Suprapubic skin (tissue), 4 donors: ENCODE measurements at places on chromosomes 12 and 14. TPM values are rescaled to one million over a fixed set of nuclear protein-coding genes. Genes with fewer than 3 reads are reported as not detected.

TUBA1B gene
- total RNA-seq = 387 TPM

GLTP gene
- 207 TPM for total RNA-seq

SRSF9 gene
- 76.3 TPM for total RNA-seq

SOX5 gene
- 26.8 TPM for total RNA-seq

SCN8A gene
- 0.62 TPM for total RNA-seq

ABCB9 gene
- 2.7 TPM for total RNA-seq

IL26 gene
- total RNA-seq = not detected

DBX2 gene
- 0.40 TPM for total RNA-seq

BEGAIN gene
- 0.68 TPM for total RNA-seq

TBC1D30 gene
- total RNA-seq = 3.9 TPM

CLBA1 gene
- 6.3 TPM for total RNA-seq

SART3 gene
- 77.0 TPM for total RNA-seq

PCED1B gene
- total RNA-seq = not detected

STX2 gene
- total RNA-seq = 4.3 TPM

MIP gene
- not detected for total RNA-seq

BAG5 gene
- total RNA-seq = 55.1 TPM

RBP5 gene
- total RNA-seq = 0.98 TPM

RPGRIP1 gene
- not detected for total RNA-seq

SDR9C7 gene
- 65.9 TPM for total RNA-seq

SLC25A47 gene
- total RNA-seq = 0.30 TPM

PAH gene
- total RNA-seq = not detected

CLEC4D gene
- not detected for total RNA-seq

RHEBL1 gene
- total RNA-seq = 3.6 TPM

SLC17A8 gene
- total RNA-seq = not detected

KRT79 gene
- 163 TPM for total RNA-seq

COCH gene
- total RNA-seq = 7.9 TPM

SERPINA3 gene
- 69.2 TPM for total RNA-seq

ASPG gene
- total RNA-seq = 29.4 TPM

FOXN4 gene
- total RNA-seq = not detected

EIF2B2 gene
- total RNA-seq = 28.9 TPM

FCF1 gene
- 32.5 TPM for total RNA-seq

PLBD1 gene
- 20.7 TPM for total RNA-seq

COX6A1 gene
- total RNA-seq = 742 TPM

WSCD2 gene
- total RNA-seq = 0.13 TPM

CCDC177 gene
- total RNA-seq = not detected

FBLN5 gene
- 20.3 TPM for total RNA-seq

JPH4 gene
- total RNA-seq = not detected

TMEM229B gene
- total RNA-seq = 3.3 TPM

RARG gene
- 198 TPM for total RNA-seq

AICDA gene
- total RNA-seq = not detected

CLEC4C gene
- total RNA-seq = not detected

CLEC1A gene
- total RNA-seq = 0.42 TPM

RHOJ gene
- total RNA-seq = 1.2 TPM

CHGA gene
- total RNA-seq = 0.55 TPM
